NCI-H2029 treated with DMSO at 0.1 percent for 48 hours (cell line): ENCODE measurements at places on chromosomes 2 and 18.
A peak's percentile ranks its signal among the peaks of the same experiment; 100 is the strongest.

- DNase-seq, result no peak
Measured at GRCh38 chr2:73036766-73037165, 34.7 kb downstream of the SFXN5 start.

DNA sequence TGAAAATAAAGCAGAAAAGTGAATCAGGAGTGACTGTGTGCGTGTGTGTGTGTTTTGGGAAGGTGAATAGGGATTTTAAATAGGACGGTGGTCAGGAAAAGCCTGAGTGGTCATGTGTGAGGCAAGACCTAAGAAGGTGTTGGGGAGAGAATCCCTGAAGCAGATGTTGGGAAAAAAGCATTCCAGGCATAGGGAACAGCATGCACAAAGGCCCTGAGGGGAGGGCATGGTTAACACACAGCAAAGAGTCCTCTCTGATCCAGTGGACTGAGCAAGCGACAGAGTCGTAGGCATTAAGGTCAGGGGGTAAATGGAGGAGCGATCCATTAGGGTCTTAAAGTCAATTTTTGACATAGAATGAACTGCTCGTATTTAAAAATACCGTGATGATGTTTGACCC lies 34.0 kb upstream of the OTOS start:
- DNase-seq, result no peak

DNA sequence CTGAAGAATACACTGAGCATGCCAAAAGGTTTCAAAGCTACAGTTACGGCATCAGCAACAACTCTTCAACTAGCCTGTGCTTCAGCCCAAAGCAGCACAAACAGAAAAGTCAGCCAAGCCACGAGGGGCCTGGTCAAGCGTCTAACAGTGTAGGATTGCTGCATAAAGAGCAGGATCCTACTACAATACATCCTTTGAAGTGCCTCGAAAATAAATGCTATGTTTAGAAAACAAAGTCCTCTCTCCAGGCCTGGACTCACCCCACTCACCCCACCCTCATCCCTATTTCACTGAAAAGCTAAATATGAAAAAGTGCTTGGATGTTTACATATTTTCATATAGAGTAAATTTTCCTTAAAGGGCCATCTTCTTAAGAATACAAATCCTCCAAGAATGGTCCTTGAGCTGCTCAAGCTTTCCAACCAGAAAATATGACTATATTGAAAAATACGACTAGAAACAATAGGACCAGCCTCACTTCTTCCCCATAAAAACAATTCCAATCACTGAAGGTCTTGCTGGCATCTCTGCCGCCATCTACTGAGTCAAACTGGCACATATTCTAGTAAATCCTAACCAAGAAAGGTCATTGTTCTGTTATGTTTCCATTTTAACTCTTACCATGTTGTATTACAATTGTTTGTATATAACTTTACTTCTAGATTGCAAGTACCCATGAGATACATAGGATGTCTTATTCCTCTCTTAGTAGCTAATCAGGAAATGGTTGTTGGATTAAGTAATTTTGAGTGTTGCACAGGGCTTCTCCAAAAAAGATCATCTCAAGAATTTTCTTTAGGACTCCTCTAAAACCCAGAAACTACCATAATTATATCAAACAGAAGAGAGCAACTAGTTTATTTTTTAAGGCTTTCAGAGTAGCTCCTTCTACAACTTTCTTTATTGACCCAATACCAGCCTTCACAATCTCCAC lies 63.6 kb downstream of the CLHC1 start:
- DNase-seq, result peak; percentile 63

DNA sequence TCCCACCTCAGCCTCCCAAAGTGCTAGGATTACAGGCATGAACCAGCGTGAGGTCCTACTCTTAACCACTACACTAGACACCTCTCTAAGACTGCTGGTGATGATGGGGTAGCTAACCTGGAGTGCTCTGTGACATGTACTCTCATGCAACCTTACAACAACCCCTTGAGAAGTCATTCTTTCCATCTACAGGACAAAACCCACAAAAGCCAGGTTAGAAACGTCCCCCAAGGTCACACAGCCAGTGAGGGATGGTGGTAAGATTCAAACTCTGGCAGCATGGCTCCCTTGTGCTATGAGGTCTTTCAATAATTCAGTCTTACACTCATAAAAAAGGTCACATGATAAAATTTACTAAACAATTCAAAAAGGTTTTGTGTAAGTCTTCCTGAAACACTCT lies 94.8 kb upstream of the SERTAD2 start:
- no peak for DNase-seq

GRCh38 chr2:1528273-1529064 lies 115.2 kb downstream of the TPO start:
- DNase-seq, result no peak

GRCh38 chr2:141766225-141766624 lies 364.6 kb downstream of the LRP1B start:
- DNase-seq, result no peak

DNA sequence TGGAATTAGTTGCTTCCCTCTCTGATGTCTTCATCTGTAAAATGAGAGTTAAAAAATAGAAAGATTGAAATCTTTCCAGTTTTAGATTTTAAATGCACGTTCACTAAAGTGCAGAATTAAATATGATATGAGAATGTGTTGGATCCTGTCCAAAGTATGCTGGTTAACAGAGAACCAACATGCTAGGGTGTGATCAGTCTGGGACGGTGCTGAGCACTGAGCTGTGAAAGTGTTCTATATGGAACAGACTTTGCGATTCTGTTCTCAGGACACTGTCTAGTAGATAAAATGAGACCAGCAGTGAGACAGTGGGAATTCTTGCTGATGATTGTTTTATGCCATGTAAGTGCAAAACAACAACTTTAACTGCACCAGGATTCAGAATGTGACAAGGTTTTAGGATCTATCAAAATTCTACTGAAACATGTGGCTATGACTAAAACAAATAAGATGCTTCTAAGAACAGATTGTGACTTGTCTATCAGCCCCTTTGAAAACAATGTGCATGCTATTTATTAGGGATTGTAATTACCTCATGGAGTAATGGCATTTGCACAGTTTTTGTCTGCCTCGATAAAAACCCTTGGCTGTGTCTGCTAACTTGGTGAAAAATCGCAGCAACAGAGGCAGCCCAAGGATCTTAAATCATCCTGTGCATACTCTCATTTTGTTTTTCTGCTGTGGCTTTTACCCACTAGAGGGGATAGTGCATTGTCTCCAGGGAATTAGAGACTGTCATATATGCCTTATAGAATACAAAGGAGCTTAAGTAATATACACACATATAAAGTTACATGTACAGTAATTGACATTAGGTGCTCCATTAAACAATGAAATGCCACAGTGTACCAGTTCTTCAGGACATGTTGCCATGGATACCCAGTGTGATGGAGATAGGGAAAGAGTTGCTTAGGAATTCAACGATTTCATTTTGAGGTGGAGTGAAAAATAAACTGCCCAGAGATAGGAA lies 55.1 kb downstream of the MAP3K20 start:
- no peak for DNase-seq

DNA sequence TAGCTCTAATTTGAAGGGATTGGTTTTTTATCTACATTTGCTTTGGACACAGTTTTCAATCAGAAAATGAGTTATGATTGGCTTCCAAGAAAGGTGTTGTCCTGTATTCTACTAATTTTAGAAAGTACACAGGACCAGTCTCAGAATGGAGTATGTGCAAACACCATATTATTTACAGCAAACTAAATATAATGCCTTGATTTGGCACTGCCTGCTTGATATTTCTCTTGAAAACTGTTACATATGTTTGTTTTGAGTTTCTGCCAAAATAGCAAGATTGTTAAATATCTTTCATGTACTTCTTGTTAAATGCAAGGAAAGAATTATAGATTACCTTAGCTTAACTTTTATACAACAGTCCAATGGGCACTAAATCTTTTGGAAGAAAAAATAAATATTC lies 694.9 kb downstream of the KCNJ3 start:
- DNase-seq, result peak; percentile 4

GRCh38 chr2:240994171-240994896 lies 4.1 kb upstream of the SNED1 start:
- DNase-seq, result no peak

DNA sequence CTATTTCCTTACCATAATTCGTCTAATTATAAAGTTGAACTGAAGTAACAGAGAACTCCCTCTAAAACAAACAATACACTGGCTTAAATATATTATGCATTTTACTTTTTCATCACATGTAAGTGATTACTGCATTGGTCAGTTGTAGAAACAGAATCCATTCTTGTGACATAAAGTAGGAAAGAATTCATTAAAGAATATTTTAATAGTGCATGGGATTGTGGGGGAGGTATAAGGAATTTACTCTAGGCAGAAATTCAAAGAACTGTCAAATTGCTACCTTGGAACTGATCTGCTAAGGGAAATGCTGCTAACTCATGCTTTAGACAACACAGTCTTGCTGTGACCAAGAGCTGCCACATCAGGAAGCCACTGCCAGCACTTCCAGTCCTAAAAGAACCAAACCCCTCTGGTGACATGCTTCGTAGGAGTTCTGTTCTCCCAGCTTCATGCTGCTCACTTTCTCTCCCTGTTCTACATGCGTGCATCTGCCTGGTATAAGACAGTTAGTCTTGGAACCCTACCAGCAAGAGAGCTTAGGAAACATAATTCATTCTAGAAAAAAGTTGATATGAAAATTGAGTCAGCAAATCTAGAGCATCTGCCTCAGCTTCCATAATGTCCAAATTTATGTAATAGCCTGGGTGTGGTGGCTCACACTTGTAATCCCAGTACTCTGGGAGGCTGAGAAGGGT lies 1137.6 kb upstream of the NXPH2 start:
- no peak for DNase-seq

GRCh38 chr2:147027436-147027835 lies 817.4 kb upstream of the ACVR2A start:
- DNase-seq, result no peak
